ENCODE measurements at places on chromosomes 7 and 10.

DNA sequence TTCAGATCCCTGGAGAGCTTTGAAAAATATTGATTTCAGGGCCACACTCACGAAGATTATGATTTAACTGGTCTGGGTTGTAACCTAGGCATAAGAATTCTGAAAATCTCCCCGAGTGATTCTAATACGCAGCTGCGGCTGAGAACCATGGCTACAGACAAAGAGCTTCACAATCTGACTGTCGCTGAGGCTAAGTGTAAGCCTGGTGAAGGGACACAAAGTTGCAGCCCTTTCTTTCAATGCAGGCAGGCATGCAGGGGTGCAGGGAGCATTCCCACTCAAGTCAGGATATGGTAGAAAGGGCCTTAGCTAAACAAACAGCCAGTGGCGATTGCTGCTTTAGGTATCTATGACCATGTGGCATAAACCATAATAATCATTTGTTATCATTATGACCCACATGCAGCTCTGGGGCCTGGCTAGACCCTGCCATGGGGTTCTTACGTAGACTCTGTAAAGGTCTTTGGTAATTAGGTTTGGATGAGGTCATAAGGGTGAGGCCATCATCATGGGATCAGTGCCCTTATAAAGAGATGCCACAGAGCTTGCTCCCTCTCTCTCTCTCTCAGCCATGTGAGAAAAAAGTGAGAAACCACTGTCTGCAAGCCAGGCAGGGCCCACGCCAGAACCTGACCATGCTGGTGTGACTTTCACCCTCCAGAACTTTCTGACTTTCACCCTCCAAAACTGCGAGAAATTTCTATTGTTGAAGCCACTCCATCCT, 88.4 kb upstream of the LANCL2 start:
- DNase-seq: no peak

DNA sequence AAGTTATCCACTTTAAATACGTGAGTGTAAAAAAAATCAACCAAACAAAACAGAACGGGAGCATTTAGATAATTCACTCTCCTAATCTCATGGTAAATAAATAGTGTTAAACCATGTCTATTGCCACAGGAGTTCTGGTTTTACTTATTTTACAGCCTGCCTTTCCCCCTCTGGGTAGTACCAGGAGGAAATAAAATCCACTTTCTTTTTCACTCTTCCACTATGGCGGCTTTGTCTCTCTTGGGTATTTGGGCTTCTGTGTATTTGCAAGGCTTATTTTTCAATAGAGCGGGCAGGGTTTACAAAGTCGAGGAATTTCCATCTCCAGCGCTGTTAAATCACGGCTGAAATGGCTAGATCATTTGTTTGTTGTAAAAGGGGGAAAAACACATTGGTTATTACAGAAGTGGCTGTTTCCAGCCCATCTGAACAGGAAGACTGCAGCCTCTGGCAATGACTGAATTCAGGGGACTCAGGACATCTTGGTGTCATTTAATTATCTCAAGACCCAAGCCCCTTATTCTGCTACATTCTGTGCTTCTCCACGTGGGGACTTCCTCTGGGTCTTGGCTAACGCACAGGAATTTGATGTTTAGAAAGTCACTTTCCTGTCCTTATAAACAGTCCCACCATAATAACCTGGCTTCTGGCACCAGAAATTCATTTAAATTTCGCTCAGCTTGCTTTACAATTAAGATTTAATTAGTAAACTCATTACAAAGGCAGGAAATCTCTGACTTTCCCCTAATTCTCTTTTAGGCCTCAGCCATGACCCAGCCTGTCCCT, 323.9 kb downstream of the GATA3 start:
- DNase-seq: no peak

- no peak for DNase-seq
Observed at GRCh38 chr7:139916717-139917395, 87.8 kb downstream of the TBXAS1 start.

- no peak for DNase-seq
Observed at GRCh38 chr7:13829231-13829630, 160.2 kb downstream of the ETV1 start.

DNA sequence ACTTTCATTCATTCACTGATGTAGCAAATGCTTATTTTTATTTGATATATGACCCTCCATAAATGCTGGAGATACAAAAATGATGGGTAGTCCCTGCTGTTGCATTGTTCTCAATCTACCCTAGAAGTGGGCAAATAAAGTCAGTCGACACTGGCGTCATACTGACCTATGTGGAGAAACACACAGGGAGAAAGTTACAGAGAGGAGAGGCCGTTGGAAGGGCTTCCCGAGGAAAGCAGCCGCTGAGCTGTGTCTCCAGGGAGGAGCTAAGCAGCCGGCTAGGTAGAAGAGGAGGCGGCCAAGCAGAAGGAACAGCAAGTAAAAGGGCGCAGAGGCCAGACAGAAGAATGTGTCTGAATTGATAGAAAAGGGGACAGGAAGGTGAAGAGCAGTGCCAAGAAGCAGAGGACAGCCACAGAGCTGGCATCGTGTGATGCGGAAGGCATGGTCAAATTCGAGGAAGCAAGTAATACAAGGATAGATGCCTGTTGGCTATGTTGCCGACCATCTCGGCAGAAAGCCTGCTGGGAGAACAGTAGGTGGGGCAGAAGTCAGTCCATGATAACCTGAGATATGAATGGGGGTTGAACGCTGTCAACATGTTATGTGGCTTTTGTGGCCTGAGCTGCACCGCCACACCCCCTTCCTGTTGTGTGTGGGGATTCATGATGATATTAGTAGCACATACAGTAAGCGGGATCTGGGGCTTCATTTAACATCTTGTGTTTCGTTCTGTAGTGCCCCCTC, 25.9 kb downstream of the ST8SIA6 start:
- DNase-seq: no peak

DNA sequence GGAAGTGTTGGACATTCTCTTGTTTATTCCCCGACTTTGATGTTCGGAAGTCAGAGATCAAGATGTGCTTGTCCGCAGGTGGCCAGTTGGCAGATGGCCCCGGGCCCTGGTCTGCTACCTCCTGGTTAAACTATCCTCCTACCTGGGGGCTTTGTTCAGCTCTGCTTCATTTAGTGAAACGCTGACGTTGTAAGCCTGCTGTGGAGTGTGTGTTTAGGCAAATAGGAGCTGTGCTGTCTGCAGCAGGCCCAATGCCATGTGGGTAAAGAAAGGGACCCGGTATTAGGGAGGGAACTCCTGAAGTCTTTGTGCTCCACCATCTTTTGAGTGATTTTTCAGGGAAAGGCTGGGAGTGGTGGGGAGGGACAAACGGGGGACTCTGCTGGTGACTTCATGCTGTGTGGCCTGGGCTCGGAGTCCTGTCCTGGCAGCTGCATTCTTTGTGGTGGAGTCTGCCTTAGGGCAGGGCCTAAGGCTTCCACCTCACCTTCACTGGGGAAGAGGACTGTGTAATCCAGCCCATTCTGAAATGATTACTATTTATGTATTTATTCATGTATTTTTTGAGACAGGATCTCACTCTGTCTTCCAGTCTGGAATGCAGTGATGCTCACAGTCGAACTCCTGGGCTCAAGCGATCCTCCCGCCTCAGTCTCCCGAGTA, 171.1 kb upstream of the KLF6 start:
- DNase-seq: no peak

DNA sequence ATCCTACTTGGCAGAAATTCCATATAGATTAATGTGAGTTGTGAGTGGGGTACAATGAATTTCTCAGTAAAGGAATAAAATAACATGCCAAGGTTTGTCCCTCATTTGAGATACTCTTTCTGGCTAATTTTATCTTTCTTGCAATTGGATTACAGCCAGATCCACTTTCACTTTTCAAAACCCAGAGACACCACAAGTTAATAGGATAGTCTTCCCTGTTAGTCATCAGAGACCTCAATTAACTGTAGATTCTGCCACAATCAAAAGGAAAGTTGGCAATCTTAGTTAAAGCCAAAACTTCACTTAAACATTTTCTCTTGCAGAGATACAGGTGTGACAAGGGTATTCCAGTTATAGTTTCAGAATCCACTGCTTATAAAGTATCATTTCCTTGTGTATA, 91.4 kb upstream of the PHYHIPL start:
- no peak for DNase-seq
